Right renal pelvis (tissue), 4 donors: ENCODE measurements at places on chromosomes 13 and 19.
A peak's percentile ranks its signal among the peaks of the same experiment; 100 is the strongest.

- no peak for DNase-seq
Measured at GRCh38 chr19:31331536-31331935, 17.7 kb downstream of the TSHZ3 start.

DNA sequence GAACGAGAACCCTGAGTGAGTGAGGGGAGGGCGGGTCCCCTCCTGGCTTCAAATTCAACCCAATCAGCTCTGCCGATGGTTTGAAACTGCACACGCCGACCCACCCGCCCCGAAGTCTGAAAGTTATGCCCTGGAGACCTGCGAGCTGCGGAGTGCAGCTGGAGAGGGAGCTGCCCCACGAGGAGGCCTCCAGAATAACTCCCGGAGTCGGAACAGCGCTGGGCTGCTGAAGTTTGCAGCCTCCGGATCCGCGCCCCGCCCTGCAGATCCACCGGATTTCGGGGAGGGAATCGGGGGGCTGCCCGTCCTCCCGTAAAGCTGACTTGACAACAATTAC, 7.0 kb downstream of the POU4F1 start:
- no peak for DNase-seq

- peak; percentile 21 for DNase-seq
Measured at GRCh38 chr13:24747248-24748060, 16.5 kb upstream of the RNF17 start.

DNA sequence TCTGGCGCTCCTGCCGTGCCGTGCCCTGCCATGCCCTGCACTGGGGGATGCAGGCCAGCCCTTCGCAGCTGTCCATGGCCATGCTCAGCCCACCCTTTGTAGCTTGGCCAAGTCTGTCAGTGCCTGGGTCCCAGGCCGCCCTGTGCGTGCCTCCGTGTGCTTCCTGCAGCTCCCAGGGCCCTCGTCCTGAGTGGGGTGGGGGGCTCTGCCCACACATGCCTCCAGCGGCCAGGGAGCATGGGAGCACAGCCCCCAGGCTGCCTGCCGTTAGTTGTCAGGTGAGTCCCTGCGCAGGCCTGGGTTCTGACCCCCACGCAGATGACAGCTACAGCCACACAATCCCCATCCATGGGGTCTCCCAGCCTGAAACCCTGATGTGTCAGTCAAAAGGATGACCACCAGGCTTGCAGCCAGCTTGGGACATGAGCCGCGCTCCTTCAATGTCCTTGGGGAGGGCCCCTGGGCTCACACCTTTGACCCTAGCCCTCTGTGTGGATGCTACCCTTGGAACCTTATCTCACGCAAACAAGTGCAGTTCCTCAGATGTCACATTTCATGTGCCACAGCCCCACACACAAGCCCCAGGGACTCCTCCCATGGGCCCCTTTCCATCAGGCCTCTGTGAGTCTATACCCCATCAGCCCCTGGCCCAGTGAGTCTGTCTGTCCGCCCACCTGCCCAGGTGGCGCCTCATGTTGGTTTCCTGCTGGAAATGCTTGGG, 24.5 kb downstream of the TMED1 start:
- DNase-seq: no peak

DNA sequence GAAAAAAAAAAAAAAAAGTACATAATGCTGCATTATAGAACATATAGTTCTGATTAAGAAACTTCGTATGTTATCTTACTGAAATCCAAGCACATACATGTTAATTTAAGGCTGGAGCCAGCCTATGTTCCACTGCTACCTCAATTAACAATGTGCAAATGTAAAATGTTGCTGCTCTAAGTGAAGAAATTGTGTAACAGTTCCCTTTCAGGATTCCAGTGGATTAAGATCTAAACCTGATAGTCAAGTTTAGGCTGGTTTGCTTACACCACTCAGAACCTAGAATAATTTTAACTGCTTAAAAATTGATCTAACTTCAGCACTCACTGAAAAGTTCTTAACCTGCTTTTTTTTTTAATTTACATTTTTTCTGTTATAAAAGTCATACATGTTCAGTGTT, 4.2 kb downstream of the VPS36 start:
- DNase-seq: no peak

- no peak for DNase-seq
Measured at GRCh38 chr19:38073841-38074685, 150.0 kb downstream of the DPF1 start.

DNA sequence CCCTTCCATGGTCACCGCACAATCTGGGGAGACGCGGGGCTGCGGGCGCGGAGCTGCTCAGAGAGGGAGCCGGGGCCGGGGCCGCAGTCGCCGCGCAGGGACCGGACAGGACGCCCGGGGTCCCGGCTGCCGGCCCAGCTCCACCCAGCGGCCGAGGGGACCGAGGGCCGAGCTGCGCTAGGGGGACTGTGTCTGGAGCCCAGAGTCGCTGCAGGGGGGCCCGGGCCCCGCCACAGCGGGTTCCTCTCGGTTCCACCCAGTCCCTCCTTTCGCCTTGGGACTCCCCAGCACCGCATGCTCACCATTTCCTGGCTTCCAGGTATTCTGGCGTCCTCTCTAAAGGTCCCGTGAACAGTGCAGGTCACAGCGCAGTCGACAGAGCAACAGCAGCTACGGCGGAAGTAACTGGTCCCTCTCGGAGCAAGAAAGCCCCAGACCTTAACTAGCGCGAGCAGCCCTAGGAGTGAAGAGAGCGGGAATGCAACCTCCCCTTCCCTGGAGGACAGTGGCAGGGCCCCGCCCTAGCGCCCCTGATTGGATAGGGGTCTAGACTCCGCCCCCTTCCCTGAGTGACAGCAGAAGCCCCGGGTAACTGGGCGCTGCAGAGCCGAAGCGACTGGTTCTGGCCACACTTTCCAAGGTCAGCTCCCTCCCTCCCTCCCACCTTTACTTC, at the start of gene ZNF878:
Gene ZNF878 (minus strand): TSS at position 465 of the 673 bp plus-strand sequence. CDS start 160 bp downstream, at position 305.
- peak; percentile 93 for DNase-seq

DNA sequence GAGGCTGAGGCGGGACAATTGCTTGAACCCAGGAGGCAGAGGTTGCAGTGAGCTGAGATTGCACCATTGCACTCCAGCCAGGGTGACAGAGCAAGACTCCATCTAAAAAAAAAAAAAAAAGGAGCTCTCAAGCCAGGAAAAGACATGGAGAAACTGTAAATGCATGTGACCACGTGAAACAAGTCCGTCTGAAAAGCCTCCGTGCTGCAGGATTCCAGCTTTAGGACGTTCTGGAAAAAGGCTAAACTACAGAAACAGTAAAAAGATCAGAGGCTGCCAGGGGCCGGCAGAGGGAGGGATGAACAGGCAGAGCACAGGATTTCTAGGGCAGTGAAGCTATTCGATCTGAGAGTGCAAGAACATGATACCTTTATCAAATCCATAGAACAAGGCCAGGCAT, 40.7 kb upstream of the NDUFS7 start:
- DNase-seq: no peak

DNA sequence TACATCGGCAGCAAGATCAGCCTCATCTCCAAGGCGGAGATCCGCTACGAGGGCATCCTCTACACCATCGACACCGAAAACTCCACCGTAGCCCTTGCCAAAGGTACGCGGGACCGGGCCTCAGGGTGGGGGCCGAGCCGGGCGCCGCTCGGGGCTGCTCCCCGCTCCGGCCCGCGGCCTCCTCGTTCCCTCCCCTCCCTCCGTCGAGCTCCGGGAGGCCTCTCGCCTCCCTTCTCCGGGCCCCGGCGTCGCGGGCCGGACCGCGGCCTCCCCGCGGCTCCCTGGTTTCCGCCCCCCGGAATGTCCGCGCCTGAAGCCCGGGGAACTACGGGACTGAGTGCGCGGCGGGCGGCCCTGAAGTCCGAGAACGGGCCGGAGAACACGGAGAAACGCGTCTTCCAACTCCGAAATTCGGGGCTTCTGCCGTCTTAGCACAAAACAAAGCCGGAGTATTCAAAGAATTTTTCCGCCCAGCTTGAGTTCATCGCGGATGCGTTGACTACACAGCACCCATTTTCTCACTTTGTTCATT, 423 bp downstream of the LSM14A start:
- DNase-seq: peak; percentile 30

GRCh38 chr13:76527041-76527440, 359.2 kb downstream of the KCTD12 start:
- DNase-seq: no peak

DNA sequence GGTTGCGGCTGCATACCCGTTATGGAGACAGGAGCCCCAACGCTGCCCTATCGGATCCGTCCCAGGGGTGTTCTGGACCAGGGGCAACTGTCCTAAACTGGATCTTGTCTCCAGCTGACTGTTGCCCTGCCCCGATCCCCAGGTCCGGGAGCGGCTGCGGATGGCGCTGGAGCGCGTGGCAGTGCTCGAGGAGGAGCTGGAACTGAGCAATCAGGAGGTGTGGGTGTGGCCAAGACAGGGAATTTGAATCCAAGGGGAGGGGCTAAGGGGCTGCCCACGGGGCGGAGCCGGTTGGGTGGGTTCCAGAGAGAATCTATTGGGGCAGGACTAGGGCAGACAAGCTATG, 9.9 kb downstream of the PPFIA3 start:
- DNase-seq: no peak

DNA sequence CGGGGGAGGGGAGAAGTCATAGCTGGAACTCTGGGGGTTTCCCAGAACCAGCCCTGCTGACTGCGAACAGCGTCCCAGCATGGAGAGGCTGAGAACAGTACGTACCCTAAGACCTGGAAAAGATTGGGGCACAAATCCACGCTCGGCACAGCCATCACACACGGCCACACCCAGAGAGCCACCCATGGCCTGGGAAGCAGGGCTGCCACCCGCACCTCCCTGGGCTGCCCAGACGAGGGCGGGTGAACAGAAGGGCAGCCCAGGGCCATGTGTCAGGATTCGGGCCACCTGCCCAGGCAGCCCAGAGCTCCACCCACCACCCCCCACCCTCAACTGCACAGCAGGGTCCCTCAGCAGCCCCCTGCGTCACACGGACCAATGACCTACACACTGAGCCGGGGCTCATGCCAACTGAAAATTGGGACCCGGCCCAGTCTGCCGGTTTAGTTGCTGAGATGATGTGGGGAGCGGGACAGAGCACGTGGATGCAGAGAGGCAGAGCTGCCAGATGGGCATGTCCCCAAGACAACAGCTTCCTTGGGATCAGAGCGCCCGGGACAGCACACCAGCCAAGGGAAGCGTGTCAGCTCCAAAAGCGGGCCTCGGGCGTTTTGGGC, 8.5 kb downstream of the UBXN6 start:
- DNase-seq: no peak

DNA sequence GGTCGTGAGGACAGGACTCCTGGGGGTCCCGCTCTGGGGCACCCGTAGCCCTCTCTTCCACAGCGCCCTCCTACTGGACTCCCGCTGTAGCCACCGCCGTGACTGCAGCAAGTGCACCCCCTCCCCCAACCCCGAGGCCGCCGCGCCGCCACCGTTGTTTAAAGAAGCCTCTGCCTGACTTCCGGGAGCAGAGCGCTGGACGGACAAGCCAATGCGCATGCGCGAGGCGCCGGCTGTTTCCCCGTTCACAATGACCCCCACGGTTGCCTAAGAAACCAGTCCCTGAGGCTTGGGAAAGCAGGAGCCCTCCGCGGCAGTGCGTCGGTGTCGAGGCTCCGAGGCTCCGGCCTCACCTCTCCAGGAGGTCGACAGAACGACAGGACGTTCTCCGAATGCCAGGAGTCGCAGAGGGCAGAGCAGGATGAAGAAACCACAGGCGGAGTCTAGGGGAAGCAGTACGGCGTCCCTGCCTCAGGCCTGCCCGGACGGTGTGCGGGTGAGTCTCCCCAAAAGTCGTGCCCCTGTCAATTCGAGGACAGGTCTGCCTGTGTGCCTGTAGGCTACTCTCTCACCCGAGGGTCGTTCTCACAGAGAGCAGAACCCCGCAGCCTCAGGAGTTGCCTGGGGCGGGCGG, 70.5 kb upstream of the ZNF420 start:
- DNase-seq: peak; percentile 63

DNA sequence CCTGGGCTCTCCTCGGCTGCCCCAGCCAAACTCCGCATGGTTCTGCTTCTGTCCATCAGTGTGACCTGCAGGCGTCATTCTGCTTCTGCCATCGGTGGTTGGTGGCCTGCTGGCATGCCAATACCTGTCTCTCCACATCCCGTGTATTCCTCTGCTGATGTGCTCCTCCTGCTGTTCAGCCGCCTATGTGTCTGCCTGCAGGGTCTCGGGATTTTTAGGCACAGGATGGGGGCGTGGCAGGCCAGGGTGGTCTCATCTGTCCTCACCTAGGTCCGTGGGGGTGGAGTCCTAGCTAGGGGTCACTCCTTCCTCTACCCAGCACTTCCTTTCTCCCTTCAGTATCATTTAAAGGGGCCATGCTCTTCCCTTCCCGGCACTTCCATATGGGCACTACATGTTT, 33.0 kb upstream of the SGCG start:
- DNase-seq: no peak
